AG09319 (cell line): ENCODE measurements at places on chromosomes 2 and 18.

GRCh38 chr2:218344090-218344754 lies 12.4 kb upstream of the CATIP start:
- DNase-seq = no peak

DNA sequence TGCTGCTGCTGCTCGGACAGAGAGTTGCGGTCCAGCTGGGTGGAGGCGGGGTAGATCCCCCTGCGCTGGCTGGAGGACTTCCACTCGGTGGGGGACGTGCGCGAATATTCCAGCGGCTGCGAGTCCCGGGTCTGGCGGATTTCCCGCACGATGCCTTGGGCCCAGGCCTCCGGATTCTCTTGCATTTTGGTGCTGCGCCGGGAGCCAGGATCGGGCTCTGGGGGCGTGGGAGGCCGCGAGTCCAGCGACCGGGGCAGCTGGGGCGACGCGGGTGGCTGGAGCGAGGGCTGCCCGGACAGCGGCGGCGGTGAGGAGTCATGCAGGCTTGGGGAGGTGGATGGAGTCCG lies 4.8 kb downstream of the NT5C1B start:
- no peak for DNase-seq

- DNase-seq = no peak
These were observed 273.3 kb downstream of the NDUFA10 start for GRCh38 chr2:239751679-239752355.

- no peak for DNase-seq
These were observed 366.9 kb downstream of the EPHA4 start for GRCh38 chr2:221205103-221205673.

DNA sequence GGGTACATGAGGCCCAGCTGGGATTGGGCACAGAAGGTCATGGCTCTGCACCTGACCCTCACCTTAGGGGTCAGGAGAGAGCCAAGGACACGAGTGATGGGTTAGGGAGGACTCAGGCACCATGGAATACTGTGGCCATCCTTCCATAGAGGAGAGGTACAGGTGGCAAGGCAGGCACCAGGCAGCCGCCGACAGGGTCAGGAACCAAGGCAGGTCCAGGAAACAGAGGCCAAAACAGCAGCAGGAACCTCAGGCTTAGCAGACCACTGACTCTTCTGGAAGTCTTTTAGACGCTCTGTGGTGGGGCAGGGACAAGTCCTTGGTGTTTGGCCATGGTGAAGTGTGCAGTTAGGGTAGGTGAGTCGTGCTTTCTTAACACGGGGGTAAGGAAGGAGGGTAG lies 128.0 kb downstream of the NEDD4L start:
- DNase-seq = no peak

DNA sequence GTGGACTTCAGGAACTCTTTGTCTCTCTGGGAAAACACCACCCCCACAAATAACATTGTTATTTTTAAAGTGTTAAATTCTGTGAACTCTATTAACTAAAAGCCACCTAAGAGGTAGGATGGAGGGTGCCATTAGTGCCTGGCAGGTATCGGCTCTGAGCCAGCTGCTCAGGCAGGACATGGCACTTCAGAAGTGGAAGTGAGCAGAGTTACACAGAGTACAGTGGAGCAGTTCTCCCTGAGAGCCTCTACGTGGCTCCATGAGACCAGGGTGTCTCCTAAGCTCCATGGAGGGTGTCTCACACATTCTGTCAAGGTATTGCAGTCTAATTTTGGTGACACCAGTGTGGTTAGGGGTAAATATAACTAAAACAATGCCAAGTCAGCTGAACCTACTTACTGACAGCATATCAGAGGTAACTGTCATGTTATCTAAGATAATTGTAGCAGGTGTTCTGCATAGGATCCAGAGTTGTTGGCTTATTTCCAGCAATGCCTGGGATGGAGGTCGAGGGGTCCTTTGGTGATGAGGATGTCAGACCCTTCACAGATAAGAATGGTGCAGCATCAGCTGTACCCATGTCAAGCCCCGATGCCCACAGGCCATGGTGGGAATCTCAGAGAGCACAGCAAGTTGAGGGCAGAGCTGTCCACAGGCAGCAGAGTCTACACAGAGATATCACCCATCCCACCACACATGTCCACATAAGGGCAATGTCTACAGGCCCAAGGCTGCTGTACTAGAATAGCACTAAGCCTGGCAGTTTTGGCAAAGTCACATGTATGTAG lies 8.6 kb upstream of the MALL start:
- no peak for DNase-seq

DNA sequence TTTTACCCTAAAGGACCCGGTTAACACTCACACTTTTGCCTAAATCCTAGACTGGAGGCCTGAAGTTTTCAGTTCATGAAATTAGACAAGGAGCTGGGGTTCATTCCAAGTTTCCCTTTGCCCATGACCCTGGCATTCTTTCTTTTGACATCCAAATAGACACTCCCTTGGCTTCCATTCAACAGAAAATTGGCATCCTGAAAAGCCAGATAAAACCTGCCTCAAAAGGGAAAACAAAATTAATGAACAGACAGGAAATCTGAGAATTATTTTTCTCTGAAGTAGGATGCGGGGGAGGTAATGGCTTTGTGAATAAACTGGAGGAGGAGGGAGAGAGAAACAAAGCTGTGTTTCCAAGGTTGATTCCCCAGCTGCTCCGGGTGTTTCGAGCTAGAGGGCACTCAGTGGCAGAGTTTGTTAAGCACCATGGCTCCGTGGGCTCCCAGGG lies 41.0 kb downstream of the SPP2 start:
- no peak for DNase-seq

GRCh38 chr18:47323158-47323557 lies 71.7 kb upstream of the SKOR2 start:
- DNase-seq = no peak

GRCh38 chr2:109646961-109647360 lies 32.8 kb downstream of the SOWAHC start:
- no peak for DNase-seq

DNA sequence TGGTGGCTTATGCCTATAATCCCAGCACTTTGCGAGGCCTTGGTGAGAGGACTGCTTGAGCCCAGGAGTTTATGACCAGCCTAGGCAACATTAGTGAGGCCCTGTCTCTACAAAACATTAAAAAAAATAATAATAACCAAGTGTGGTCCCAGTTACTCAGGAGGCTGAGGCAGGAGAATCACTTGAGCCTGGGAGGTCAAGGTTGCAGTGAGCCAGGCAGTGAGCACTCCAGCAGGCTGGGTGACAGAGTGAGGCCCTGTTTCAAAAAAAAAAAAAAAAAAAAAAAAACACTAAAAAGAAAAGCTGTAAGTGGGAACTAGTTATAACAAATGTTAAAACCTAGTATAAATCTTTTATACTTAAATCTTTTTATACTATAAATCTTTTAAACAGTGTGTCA lies 146.2 kb upstream of the ITGA4 start:
- DNase-seq = no peak

GRCh38 chr2:38932586-38932985 lies 42.9 kb downstream of the ARHGEF33 start:
- no peak for DNase-seq
